Suppressor macrophage (primary cell): ENCODE measurements at places on chromosomes 4 and X.

- no peak for DNase-seq
Measured at GRCh38 chr4:92646826-92647225, 343.1 kb downstream of the GRID2 start.

GRCh38 chr4:185576314-185576961 lies 41.1 kb upstream of the PDLIM3 start:
- DNase-seq, result no peak

- DNase-seq, result no peak
Measured at GRCh38 chr4:101009471-101009870, 337.9 kb downstream of the PPP3CA start.

GRCh38 chr4:169272265-169272886 lies 1.6 kb upstream of the SH3RF1 start:
- peak; percentile 46 for DNase-seq

DNA sequence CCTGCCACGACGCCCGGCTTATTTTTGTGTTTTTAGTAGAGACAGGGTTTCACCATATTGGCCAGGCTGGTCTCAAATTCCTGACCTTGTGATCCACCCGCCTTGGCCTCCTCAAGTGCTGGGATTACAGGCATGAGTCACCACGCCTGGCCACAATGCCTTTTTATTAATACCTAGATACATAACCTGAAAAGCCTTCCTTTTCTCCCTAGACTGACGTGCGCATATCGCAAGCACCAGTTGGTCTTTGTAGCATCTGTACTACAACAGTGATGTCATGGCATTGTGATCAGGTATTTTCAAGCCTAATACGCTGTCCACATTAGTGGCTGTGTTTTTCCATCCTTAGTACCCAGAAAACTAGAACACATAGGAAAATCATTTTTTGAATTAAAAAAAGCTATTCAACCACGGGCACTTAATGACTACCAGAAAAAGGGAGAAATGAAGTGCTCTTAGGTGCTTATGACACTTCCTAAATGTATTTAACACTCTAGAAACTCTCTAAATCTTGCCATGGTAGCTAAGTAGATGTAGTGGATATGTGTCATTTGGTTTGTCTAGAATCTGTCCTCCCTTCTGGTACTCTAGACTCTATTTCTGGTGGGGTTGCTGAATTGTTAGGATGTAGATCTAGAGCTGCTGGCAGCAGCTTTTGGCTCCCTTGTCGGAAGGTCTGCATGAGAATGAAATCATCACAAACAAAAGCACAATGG lies 707.8 kb downstream of the STIM2 start:
- no peak for DNase-seq

- DNase-seq, result no peak
Measured at GRCh38 chr4:92447255-92447905, 143.6 kb downstream of the GRID2 start.

DNA sequence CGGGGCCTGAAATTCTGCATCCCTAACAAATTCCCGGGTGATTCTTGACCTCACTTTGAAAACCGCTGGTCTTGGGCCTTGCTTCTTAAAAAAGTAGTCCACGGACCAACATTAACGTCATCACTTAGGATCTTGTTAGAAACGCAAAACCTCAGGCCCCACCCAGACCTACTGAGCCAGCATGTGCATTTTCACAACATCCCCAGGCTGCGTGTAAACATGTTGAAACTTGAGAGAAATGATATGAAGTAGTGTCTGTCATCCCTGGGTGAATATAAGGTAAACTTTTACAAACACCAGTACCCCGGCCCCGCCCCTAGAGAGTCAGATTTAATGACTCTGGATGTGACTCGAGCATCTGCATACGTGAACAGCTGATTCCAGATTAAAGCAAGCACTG lies 33.7 kb downstream of the SORBS2 start:
- DNase-seq, result no peak

DNA sequence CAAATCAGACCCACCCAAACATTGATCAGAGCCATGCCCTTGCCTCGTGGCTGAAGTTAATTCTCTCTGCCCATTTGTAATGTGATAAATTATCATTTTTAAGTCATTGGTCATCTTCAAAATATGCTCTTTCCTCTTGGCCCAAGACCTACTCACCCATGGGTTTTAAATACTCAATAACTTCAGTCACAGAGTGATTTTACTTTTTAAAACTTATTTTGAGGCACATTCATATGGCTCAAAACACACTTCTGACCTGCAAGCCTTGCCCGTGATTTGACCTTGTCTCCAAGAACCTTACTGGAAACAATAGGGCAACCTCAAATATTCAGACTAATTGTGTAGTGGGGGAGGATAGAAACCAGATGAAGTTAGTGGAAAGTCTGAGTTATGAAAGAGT lies 176.2 kb upstream of the LNX1 start:
- no peak for DNase-seq

DNA sequence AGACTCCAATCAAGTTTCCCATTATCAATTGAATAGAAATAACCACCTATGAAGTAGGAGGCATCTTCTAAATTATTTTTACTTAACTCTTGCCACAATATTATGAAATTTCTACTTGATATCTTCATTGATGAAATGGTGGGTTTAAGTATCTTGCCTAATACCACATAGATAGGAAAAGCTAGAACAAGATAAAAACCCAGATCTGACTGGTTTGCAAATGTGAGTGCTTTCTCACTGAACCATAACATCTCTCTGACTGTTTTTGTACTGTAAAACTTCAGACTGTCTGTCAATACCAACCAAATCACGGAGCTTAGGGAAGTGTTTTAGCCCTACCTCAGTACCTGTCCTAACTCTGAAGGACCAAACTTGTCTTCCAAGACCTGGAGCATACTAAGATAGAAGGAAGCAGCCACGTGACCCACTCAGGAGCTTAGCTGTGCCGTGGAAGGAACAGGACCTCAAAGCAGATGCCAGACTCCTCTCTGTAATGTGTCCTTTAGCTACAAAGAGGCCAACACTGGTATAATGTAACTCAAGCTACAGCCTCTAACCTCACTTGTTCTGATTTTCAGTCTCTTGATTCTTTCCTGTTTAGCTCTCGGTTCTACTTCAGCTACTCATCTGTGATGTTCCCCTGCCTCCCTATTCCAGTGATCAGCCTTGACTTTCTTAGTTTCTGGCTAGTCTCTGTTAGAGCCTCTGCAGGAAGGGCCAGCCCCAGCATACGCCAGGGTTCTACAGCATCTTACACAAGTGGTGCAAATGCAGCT lies 84.4 kb downstream of the LRP2BP start:
- DNase-seq, result no peak

- DNase-seq, result no peak
Measured at GRCh38 chrX:65999563-66000148, 40.2 kb downstream of the VSIG4 start.

DNA sequence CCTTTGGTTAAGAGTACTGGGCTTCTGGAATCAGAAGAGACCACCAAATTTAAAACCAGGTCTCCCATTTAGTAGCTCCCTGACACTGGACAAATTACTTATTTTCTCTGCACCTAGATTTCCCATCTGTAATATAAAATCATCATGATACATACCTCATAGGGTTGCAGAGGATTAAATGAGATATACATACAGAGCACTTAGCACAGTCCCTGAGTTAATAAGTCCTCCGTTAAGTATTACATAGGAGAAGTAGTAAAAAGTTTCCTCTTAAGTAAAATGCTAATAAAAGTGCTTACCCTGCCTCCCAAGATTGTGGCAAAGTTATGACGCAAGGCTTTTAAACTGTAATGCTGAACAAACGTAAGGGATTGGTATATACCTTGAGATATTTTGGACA lies 539 bp upstream of the CHIC1 start:
- no peak for DNase-seq

- DNase-seq, result no peak
Measured at GRCh38 chr4:128690011-128690410, 119.5 kb upstream of the JADE1 start.

DNA sequence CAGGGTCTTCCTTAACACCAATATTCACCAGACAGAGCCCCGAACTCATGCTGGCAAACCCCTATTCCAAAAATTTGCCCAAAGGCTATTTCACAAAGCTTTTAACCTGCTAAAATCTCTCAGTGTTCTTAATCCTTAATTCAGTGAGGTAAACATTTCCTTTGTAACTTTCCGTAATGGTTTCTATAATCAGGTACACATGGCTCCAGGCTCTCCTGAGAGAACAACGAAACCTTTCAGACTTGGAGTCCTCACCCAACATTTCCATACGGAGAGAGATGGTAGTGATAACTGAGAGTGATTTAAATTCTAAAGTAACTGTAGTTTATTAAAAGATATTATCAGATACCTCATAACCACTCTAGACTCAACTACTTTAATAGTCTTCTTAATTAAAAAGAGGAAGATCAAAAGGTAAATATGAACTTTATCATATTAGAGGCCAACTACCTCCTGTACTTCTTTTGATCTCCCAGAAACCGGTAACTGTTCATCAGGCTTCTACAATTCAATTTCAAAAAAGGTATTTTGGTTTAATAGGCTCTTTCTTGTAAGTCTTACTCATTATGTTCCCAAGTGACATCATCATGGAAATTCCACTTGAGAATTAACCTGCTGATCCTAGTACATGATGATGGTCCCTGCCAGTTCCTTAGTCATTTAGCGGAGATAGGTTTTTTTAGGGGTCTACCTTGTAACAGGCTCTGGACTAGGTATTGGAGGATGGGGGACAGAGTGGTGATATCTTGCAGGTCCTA lies 91.4 kb upstream of the UCP1 start:
- DNase-seq, result no peak

DNA sequence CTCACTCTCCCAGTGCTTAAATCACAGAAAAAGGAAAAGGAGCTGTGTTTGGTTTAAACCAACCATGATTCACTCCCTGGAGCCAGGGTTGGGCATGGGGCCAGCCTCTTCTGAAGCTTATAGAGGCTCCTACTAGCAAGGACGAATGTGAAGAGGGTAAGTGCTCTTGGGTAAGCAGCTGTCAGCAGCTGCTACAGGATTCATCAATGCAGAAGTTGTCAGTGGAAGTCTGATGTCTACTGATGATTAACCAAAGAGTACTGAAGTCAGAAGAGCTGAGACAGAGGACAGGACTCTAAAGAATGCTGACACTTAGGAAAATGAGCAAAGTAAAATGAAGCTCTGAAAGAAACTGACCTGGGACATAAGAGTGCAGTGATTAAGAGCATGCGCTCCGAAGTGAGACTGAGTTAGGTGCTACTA lies 32.7 kb upstream of the JADE1 start:
- no peak for DNase-seq

DNA sequence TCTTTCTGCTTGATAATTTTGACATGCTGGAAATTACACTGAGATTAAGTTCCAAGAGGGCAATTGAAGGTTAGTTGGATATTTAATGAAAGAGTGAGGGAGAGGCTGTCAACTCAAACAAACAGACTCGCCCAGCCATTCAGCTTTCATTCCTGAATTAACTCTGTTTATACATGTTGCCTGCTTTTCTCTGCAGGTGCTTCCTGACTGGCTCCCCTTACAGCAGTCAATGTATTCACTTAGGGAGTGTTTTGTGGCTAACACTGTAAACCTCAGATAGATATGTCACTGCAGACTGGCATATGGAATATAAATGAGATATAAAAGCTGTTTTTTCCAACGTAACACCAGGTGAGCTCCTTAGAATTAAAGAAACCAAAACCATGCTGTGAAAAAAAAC lies 28.7 kb downstream of the TMPRSS11A start:
- no peak for DNase-seq

DNA sequence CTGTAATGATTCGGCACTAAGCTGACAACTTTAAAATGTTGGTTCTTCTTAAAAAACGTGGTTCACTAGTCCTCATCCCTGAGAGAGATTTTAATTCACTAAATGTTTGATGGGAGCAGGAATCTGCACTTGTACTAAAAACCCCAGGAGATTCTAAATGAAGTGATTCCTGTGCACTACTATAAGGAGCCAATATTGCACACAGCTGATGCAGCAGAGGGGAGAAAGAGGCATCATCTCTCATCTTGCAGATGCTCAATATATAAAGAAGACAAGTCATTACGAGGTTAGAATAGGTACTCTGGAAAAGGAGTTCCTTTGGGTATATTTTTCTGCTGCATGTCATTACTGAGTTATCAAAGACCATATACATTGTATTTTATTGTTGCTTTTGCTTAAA lies 207.6 kb upstream of the RASGEF1B start:
- DNase-seq, result no peak

- no peak for DNase-seq
Measured at GRCh38 chr4:174534461-174534860, 12.2 kb upstream of the HPGD start.

DNA sequence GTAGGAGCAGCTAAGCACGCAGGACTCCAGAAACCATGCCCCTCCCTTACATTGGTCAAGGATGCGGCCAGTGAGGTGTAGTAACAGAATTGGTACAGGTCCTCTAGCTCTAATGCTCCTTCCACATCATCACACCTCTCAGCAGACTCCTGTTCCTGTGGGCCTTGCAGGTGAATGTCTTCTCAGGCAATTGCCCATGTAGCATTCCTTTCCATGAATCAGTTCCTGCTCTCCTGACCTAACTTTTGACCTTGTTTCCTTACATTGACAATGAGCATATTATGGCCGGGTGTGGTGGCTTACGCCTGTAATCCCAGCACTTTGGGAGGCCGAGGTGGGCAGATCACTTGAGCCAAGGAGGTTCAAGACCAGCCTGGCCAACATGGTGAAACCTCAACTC lies 31.3 kb downstream of the MAP7D3 start:
- DNase-seq, result no peak

DNA sequence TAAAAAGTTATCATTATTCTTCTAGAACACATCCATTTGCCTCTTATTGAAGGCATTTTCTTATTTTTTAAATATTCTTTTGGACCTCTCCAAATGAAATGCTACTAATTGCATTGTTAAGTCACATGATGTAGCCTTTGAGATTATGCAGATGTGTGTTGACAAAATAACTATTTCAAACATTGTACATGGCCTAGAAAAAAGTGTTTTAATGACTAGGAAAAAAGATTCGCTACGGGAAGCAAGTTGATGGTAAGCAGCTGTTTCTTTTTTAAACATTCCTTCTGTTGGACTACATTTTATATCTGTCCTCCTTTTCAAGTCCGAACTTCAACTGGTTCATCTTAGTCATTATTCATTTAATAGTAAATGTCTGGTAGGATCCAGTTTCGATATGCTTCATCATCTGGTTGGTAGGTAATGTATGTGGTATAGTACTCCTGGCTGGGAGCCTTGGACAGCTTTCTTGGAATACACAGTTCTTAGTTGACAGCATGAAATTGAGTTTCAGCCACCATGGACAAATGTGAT lies 34.3 kb upstream of the GUCY1A1 start:
- no peak for DNase-seq

GRCh38 chr4:121034017-121034416 lies 38.3 kb downstream of the NDNF start:
- peak; percentile 7 for DNase-seq

GRCh38 chr4:140117947-140118346 lies 36.0 kb downstream of the MAML3 start:
- DNase-seq, result no peak

- no peak for DNase-seq
Measured at GRCh38 chr4:145056325-145057130, 41.5 kb downstream of the ANAPC10 start.

- no peak for DNase-seq
Measured at GRCh38 chr4:184000457-184001396, 95.6 kb downstream of the STOX2 start.

GRCh38 chrX:30220661-30221060 lies 5.3 kb downstream of the MAGEB2 start:
- no peak for DNase-seq

- DNase-seq, result no peak
Measured at GRCh38 chr4:147367891-147368290, 113.0 kb upstream of the EDNRA start.

- DNase-seq, result no peak
Measured at GRCh38 chrX:19792412-19792811, 95.0 kb downstream of the SH3KBP1 start.
